Activated CD4-positive, alpha-beta T cell treated with anti-CD3 and anti-CD28 coated beads for 1 hour (primary cell): ENCODE measurements at places on chromosomes 3 and 15.

DNA sequence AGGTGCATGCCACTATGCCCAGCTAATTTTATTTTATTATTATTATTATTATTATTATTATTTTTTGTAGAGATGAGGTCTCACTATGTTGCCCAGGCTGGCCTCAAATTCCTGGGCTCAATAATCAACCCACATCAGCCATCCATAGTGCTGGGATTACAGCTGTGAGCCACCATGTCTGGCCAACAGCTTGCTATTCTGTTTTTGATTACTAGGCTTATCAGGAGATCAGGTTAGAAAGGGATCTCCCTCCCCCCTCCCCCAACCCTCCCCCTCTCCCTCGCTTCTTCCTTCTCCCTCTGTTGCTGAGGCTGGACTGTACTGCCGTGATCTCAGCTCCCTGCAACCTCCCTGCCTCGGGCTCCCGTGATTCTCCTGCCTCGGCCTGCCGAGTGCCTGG lies 8.6 kb downstream of the CLN6 start:
- DNase-seq: no peak

DNA sequence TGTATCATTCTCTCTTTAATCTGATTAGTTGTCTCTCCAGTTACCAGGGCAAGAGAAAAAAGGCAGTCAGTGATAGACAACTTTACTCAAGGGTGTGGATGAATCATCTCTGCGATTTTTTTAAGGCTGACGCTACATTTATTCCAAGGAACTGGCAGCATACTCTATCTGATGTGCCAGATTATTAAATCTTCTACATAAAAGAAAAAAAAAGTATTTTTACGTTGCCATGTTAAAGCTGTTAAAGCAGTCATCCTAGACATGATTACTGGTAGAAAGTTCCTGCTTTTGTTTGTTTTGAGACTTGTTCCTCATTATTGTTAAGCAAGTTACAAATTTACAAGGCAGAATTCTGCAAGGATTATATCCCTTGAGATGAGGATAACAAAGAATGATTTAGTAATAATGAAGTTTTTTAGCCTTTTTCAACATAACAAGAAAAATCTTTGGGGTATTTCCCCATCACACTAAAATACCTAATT lies 121.7 kb downstream of the CBLB start:
- no peak for DNase-seq

DNA sequence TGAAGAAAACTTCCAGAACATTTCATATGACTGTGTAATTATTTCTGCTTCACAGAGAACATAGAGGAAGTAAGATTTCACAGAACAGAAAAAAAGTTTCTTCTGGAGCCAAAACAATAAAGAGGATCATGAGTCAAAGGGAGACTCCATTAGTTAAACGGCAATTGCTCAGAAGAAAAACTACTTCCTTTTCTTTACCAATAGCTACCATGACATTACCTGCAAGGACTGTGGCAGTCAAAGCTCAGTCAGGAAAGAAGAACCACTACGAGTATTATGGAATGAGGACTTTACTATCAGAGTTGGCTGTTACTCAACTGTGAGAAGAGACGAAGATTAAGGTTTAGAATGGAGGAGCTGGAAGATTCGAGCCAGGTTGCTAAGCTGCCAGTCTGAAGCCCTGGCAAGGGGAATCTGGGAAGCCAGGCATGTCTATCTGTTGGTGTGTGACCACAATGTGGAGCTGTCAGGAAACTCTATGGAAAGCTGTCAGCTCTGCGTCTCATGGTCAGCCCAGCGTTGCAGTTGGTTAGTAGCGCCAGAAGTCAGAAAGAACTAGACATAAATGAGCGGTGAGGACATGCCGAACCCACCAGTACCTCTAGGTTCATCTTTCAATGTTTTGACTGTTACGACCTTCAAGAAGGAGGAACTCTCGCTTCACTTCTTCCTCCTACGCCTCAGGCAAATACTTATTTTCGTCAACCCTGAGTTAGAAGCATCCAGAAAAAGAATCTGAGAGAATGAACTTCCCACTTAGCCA lies 604.3 kb downstream of the FGF12 start:
- no peak for DNase-seq

GRCh38 chr3:41304593-41304992 lies 105.3 kb downstream of the CTNNB1 start:
- no peak for DNase-seq

GRCh38 chr15:67185621-67186225 lies 68.7 kb downstream of the AAGAB start:
- no peak for DNase-seq

- no peak for DNase-seq
Observed at GRCh38 chr3:176663387-176663786, 533.9 kb downstream of the TBL1XR1 start.

- no peak for DNase-seq
Observed at GRCh38 chr15:76150513-76150912, 90.7 kb downstream of the TMEM266 start.
